Chondrocyte (in vitro differentiated cells): ENCODE measurements at places on chromosomes 2 and 18. TPM values are rescaled to one million over a fixed set of nuclear protein-coding genes. Genes with fewer than 3 reads are reported as not detected.

DNA sequence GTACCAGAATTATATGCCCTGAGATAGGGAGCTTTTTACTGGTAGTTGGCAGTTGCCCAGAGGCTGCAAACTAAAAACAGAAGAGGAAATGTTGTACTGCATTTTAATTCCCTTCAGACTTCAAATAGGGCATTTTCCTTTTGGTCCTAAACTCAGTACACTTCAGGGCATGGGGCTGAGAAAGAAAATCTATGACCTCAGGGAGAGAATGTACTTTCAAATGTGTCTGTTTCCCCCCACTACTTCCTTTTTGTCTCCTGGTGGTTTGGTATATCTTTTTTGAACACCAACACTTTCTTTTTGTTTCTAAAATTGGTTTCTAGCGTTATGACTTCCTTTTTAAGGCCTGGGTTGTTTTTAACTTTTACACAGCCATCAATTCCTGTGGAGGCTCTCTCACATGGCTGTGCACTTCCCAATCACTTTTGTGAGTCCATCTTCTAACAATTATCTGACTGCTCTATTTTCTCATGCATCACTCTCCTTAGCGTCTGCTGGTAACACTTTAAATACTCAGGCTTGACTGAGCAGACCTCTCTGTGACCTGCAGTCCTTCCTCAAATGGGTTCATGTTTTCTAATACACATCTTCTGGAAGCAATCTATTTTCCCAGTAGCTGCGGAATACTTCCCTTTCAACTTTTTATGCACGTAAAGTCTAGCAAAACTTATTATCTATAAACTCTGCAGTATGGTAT, 596.0 kb downstream of the LRP1B start:
- DNase-seq: no peak
- H3K27ac ChIP-seq: no peak overlapping the region
- H3K4me3 ChIP-seq: no peak overlapping the region
- H3K27me3 ChIP-seq: no peaks in the 10 kb centered on the region
- H3K4me1 ChIP-seq: peaks cover 9% of the 10 kb centered on the region

- H3K36me3 ChIP-seq: no peaks in the 10 kb centered on the region
- no peak for DNase-seq
- H3K27me3 ChIP-seq: no peaks in the 10 kb centered on the region
- H3K27ac ChIP-seq: peak overlapping the region; percentile 69
- H3K4me3 ChIP-seq: no peak overlapping the region
Measured at GRCh38 chr2:101710036-101710435, 12.5 kb downstream of the MAP4K4 start.

GRCh38 chr2:45000341-45000901, 8.8 kb downstream of the SIX2 start:
- no peak overlapping the region for H3K27ac ChIP-seq
- DNase-seq: no peak
- peaks cover 3% of the 10 kb centered on the region for H3K27me3 ChIP-seq
- H3K4me3 ChIP-seq: peak overlapping the region; percentile 65
- peaks cover 12% of the 10 kb centered on the region for H3K36me3 ChIP-seq
- H3K4me1 ChIP-seq: peaks cover 17% of the 10 kb centered on the region

- no peak for DNase-seq
- no peaks in the 10 kb centered on the region for H3K36me3 ChIP-seq
- H3K27me3 ChIP-seq: no peaks in the 10 kb centered on the region
- H3K4me3 ChIP-seq: no peak overlapping the region
- peak overlapping the region; percentile 22 for H3K27ac ChIP-seq
- peaks cover 20% of the 10 kb centered on the region for H3K4me1 ChIP-seq
Measured at GRCh38 chr2:47250586-47251403, 95.7 kb upstream of the STPG4 start.

DNA sequence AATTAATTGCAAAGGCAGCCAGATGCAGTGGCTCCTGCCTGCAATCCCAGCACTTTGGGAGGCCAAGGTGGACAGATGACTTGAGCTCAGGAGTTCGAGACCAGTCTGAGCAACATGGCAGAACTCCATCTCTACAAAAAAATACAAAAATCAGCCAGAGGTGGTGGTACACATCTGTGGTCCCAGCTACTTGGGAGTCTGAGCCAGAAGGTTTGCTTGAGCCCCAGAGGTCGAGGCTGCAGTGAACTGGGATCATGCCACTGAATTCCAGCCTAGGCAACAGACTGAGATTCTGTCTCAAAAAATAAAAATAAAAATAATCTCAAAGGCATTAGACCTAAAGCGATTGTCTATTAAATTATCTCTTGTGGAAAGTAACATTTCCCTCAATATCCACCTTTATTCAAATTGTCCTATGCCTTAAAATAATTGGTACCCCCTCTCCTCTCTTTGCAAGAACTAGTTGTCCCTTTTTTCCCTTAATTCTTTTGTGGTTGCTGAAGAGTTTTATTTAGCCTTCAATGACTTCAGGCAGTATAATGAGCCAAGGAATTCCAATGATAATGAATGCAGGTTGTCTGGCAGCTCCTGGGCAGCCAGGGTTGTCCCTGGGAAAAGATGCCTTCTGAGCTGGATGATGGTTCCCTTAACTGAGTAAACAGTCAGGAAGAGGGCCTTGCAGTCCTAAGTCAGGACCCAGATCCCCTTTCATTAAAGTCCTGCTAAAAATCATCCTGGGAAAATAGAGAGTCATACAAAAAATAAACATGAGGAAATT, 32.2 kb downstream of the GPR75 start:
- H3K4me3 ChIP-seq: no peak overlapping the region
- peaks cover 10% of the 10 kb centered on the region for H3K4me1 ChIP-seq
- no peaks in the 10 kb centered on the region for H3K27me3 ChIP-seq
- H3K27ac ChIP-seq: no peak overlapping the region

The LYPD6B gene
- 0.36 to 1.2 TPM in 2 of 3 replicates, not detected in the other for total RNA-seq

The ONECUT2 gene
- 0.05 to 0.08 TPM (median 0.05 TPM) in 3 replicates for total RNA-seq
